ENCODE measurements at places on chromosomes 6 and 20. TPM values are rescaled to one million over a fixed set of nuclear protein-coding genes. Genes with fewer than 3 reads are reported as not detected.

Gene ABHD16B
- not detected for total RNA-seq

Gene TSBP1
- not detected for total RNA-seq

Gene C6orf89
- total RNA-seq, result 34.9 TPM

Gene NT5E
- total RNA-seq, result 0.68 TPM

Gene KHDC1L
- total RNA-seq, result not detected
